ENCODE measurements at places on chromosomes 2 and 18. TPM values are rescaled to one million over a fixed set of nuclear protein-coding genes. Genes with fewer than 3 reads are reported as not detected.

The ZEB2 gene
- total RNA-seq: 8.6 TPM

The AKAIN1 gene
- not detected for total RNA-seq

The RIT2 gene
- total RNA-seq: not detected

The TANC1 gene
- 7.9 TPM for total RNA-seq

The SCYGR4 gene
- not detected for total RNA-seq

The IL36A gene
- total RNA-seq: not detected

The COL4A4 gene
- 2.0 TPM for total RNA-seq

The TMEM37 gene
- 2.7 TPM for total RNA-seq

The REG1B gene
- total RNA-seq: not detected

The DNAJC5G gene
- total RNA-seq: not detected

The CGREF1 gene
- total RNA-seq: 7.4 TPM

The STAT4 gene
- 4.5 TPM for total RNA-seq

The SPDYA gene
- total RNA-seq: 0.26 TPM

The GPR35 gene
- 1.0 TPM for total RNA-seq

The INHA gene
- total RNA-seq: 0.52 TPM

The PDE1A gene
- 0.17 TPM for total RNA-seq
